ENCODE measurements at places on chromosomes 1 and 21.

GRCh38 chr1:26284597-26285347 is 4.9 kb downstream of the SH3BGRL3 start:
- DNase-seq, result peak; percentile 97

GRCh38 chr1:50724626-50725286 is 235.3 kb downstream of the FAF1 start:
- peak; percentile 52 for DNase-seq

DNA sequence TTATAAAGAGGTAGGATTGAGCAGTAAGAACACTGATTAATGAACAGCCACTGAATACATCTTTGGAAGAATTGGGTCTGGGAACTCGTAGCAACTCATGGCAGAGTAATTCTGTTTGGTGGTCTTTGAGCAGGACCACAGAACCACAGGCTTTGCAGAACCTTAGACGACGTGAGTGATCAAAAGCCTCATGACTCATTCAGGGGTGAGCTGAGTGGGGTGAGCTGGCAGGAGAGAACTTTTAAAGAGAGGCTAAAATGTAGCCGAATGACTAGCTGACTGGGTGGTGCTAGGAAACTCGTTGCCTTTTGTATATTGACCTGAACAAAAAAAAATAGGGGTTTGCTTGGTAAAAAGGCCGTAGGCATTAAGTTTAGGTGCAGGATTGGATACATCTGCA is 313.8 kb downstream of the TGFB2 start:
- DNase-seq, result no peak

GRCh38 chr1:31567956-31568570 is 8.3 kb upstream of the TINAGL1 start:
- no peak for DNase-seq

All from activated CD4-positive, alpha-beta T cell treated with anti-CD3 and anti-CD28 coated beads, Interleukin-10, Interleukin-2, amounts not matched to agents 100 ng/mL and 50 ng/mL, durations not matched to agents 16 hours and 8 hours (primary cell).